ENCODE measurements at places on chromosomes 1 and 21. TPM values are rescaled to one million over a fixed set of nuclear protein-coding genes. Genes with fewer than 3 reads are reported as not detected.

SELENBP1 gene
- 5.7 TPM for total RNA-seq

C1orf141 gene
- total RNA-seq, result 0.25 TPM

TOMM40L gene
- 19.7 TPM for total RNA-seq

FNDC5 gene
- 15.0 TPM for total RNA-seq

DNALI1 gene
- total RNA-seq, result 3.7 TPM

KRTAP19-3 gene
- not detected for total RNA-seq

SYT14 gene
- total RNA-seq, result 41.6 TPM

S100A16 gene
- 12.8 TPM for total RNA-seq

GOLPH3L gene
- 5.4 TPM for total RNA-seq

GUCA2A gene
- not detected for total RNA-seq

APCS gene
- not detected for total RNA-seq

Data from temporal lobe (tissue), 4 donors.